CD4-positive, alpha-beta T cell (primary cell): ENCODE measurements at places on chromosomes 1 and 21.
A peak's percentile ranks its signal among the peaks of the same experiment; 100 is the strongest.

GRCh38 chr1:151701515-151701914 lies 15.1 kb downstream of the CELF3 start:
- peaks cover 8% of the 10 kb centered on the region for H3K4me1 ChIP-seq
- peaks cover 33% of the 10 kb centered on the region for H3K36me3 ChIP-seq
- no peak for DNase-seq
- no peak overlapping the region for H3K4me3 ChIP-seq
- no peaks in the 10 kb centered on the region for H3K27me3 ChIP-seq

- H3K27ac ChIP-seq: no peak overlapping the region
- peaks cover 5% of the 10 kb centered on the region for H3K36me3 ChIP-seq
- DNase-seq: no peak
- peaks cover 46% of the 10 kb centered on the region for H3K4me1 ChIP-seq
Measured at GRCh38 chr1:26696119-26696653, 371 bp downstream of the ARID1A start.

- H3K27me3 ChIP-seq: no peaks in the 10 kb centered on the region
- no peak for DNase-seq
- H3K27ac ChIP-seq: no peak overlapping the region
- H3K36me3 ChIP-seq: peaks cover 3% of the 10 kb centered on the region
- H3K4me1 ChIP-seq: peaks cover 11% of the 10 kb centered on the region
- H3K4me3 ChIP-seq: no peak overlapping the region
Measured at GRCh38 chr1:165644064-165644735, 13.2 kb downstream of the MGST3 start.

DNA sequence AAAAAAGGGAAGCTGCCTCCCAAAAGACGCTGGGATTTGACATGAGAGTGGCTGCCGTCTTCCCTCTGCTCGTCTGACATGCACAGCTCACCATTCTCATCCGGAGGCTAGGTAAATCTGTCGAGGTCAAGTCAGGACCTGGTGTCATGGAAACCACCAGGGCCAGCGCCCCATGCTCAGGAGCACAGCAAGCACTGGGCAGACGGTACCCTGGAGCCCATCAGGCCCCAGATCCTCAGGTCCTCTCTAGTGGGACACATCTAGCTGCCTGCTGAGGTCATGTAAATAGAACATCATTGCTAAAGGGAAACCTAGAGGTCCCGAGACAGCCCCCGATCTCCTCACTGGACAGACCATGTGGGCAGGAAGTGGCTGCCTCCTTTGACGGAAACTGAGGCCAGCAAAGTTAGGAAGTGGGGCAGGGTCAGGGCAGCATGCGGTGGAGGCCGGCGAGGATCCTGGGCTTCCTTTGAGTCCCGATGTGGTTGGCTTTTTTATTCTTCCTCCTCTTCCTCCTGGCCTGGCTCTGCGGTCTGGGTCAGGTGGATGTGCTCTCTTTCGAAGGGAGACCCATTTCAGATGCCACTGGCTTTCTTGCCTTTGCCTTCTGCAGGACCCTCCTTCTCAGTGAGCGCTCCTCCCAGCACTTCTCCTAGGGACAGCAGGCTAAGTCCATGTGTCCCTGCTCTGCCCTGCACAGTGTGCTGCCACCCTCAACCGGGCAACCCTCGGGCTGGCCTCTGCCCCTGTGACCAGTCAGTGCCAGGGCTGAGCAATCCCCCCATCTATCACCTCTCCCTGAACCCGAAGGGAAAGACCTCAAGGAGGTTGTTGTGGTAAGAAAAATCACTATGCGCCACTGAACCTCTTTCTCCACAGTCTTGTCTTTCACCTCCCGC lies 5.9 kb downstream of the AGT start:
- DNase-seq: no peak
- H3K4me1 ChIP-seq: no peaks in the 10 kb centered on the region
- H3K27me3 ChIP-seq: no peaks in the 10 kb centered on the region
- no peaks in the 10 kb centered on the region for H3K36me3 ChIP-seq
- no peak overlapping the region for H3K4me3 ChIP-seq

- H3K27me3 ChIP-seq: no peaks in the 10 kb centered on the region
- no peaks in the 10 kb centered on the region for H3K36me3 ChIP-seq
- H3K4me3 ChIP-seq: no peak overlapping the region
- no peak for DNase-seq
Measured at GRCh38 chr1:206094024-206094423, 23.2 kb downstream of the AVPR1B start.

- H3K36me3 ChIP-seq: no peaks in the 10 kb centered on the region
- DNase-seq: no peak
- no peak overlapping the region for H3K4me3 ChIP-seq
- H3K27me3 ChIP-seq: no peaks in the 10 kb centered on the region
- H3K4me1 ChIP-seq: peaks cover 6% of the 10 kb centered on the region
Measured at GRCh38 chr1:25890239-25891034, 14.9 kb upstream of the PAQR7 start.

- H3K36me3 ChIP-seq: no peaks in the 10 kb centered on the region
- H3K27me3 ChIP-seq: peaks cover 8% of the 10 kb centered on the region
- H3K4me3 ChIP-seq: no peak overlapping the region
- no peak for DNase-seq
Measured at GRCh38 chr1:10943991-10944730, 68.3 kb upstream of the TARDBP start.

- no peaks in the 10 kb centered on the region for H3K27me3 ChIP-seq
- H3K4me1 ChIP-seq: no peaks in the 10 kb centered on the region
- no peaks in the 10 kb centered on the region for H3K36me3 ChIP-seq
Measured at GRCh38 chr21:34553151-34553952, 41.3 kb upstream of the KCNE1 start.

GRCh38 chr1:14759042-14759818 lies 160.7 kb downstream of the KAZN start:
- H3K36me3 ChIP-seq: no peaks in the 10 kb centered on the region
- H3K27ac ChIP-seq: no peak overlapping the region
- DNase-seq: no peak
- H3K4me1 ChIP-seq: no peaks in the 10 kb centered on the region
- H3K4me3 ChIP-seq: no peak overlapping the region
- H3K27me3 ChIP-seq: no peaks in the 10 kb centered on the region

- H3K27me3 ChIP-seq: peaks cover 2% of the 10 kb centered on the region
- no peak overlapping the region for H3K4me3 ChIP-seq
- no peaks in the 10 kb centered on the region for H3K4me1 ChIP-seq
Measured at GRCh38 chr1:152996633-152997400, 4.7 kb upstream of the SPRR3 start.

DNA sequence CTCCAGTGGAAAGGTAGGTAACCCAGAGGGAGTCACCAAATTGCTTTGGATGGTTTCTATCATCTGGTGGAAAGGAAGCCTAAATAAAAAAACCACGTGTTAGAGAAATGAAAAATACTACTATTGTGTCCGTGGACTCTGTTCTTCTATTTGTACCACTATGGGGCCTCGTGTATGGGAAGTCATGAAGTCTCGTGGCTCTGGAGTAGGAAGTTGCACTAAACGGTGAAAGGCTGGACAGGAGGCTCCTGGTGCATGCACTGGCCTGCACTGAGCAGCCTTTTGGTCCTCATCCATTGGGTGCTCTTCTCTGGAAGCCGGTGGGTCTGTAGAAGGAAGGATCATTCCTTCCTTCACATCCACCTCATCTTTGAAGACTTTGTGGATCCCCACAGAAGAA lies 17.0 kb downstream of the F3 start:
- H3K36me3 ChIP-seq: no peaks in the 10 kb centered on the region
- no peaks in the 10 kb centered on the region for H3K27me3 ChIP-seq
- no peaks in the 10 kb centered on the region for H3K4me1 ChIP-seq
- no peak overlapping the region for H3K4me3 ChIP-seq

- peak overlapping the region; percentile 72 for H3K4me3 ChIP-seq
- H3K4me1 ChIP-seq: peaks cover 34% of the 10 kb centered on the region
- no peaks in the 10 kb centered on the region for H3K27me3 ChIP-seq
- peak; percentile 57 for DNase-seq
- H3K36me3 ChIP-seq: no peaks in the 10 kb centered on the region
Measured at GRCh38 chr1:212700892-212701819, 1.5 kb upstream of the BATF3 start.

GRCh38 chr1:167499664-167500101 lies 18.6 kb downstream of the CD247 start:
- no peaks in the 10 kb centered on the region for H3K27me3 ChIP-seq
- peak overlapping the region; percentile 29 for H3K27ac ChIP-seq
- peaks cover 86% of the 10 kb centered on the region for H3K36me3 ChIP-seq
- no peak for DNase-seq
- peaks cover 96% of the 10 kb centered on the region for H3K4me1 ChIP-seq

- no peaks in the 10 kb centered on the region for H3K4me1 ChIP-seq
- no peaks in the 10 kb centered on the region for H3K36me3 ChIP-seq
- no peak overlapping the region for H3K27ac ChIP-seq
- H3K27me3 ChIP-seq: no peaks in the 10 kb centered on the region
- H3K4me3 ChIP-seq: no peak overlapping the region
- no peak for DNase-seq
Measured at GRCh38 chr1:24288479-24288878, 30.7 kb upstream of the GRHL3 start.

DNA sequence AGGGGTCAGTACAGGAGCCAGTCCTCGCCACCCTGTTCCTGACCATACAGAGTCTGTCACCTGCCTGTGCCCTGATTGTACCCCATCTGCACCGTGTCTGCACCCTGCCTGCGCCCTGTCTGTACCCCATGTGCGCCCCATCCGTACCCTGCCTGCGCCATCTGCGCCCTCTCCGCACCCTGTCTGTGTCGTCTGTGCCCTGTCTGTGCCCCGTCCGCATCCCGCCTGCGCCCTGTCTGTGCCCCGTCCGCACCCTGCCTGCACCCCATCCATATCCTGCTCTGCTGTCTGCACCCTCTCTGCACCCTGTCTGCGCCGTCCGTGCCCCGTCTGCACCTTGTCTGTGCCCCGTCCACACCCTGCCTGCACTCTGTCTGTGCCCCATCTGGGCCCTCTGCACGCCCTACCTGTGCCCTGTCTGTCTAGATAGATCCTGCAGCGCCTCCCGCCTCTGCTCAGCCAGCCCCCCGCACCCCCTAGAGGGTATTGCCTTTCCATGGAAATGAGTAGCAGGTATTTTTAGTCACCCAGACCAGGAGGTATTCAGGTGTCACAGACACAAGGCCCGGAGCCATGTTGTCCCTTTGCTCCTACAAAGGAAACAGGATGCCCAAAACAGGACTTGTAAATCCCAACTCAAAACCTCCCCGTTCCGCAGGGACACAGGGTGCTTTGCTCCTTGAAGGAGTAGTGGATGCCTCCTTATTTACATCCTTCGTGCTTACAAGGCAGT lies 7.7 kb upstream of the NPHP4 start:
- peaks cover 36% of the 10 kb centered on the region for H3K4me1 ChIP-seq
- peaks cover 33% of the 10 kb centered on the region for H3K36me3 ChIP-seq
- no peak for DNase-seq

DNA sequence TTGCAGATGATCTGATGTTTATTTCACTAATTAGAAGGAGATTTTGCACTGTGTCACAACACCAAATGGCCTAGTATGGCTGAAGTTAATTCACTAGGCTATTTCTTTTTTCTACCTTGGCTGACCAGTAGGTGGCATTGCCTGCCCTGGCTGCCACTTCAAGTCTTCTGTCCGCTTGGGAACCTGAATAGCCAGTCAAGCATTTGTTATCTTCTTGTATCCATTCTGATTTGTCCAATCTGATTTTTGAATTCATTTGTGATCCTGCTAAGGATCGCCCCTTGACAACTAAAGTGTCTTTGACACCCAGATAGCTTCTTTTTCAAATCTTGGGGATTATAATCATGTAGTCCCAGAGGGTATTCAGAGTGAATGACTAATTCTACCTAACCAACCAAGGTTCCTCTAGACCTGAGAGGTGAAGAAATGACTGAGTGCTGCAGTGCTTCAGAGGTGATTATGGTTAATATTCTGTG lies 99.4 kb downstream of the GIPC2 start:
- no peaks in the 10 kb centered on the region for H3K27me3 ChIP-seq
- DNase-seq: peak; percentile 63

GRCh38 chr1:58933599-58933926 lies 149.7 kb upstream of the JUN start:
- no peaks in the 10 kb centered on the region for H3K27me3 ChIP-seq
- no peak overlapping the region for H3K27ac ChIP-seq
- DNase-seq: no peak
- no peaks in the 10 kb centered on the region for H3K36me3 ChIP-seq

- no peaks in the 10 kb centered on the region for H3K36me3 ChIP-seq
- H3K4me3 ChIP-seq: no peak overlapping the region
- no peak for DNase-seq
- peaks cover 2% of the 10 kb centered on the region for H3K4me1 ChIP-seq
- H3K27ac ChIP-seq: no peak overlapping the region
- H3K27me3 ChIP-seq: no peaks in the 10 kb centered on the region
Measured at GRCh38 chr1:93771843-93772242, 90.2 kb upstream of the BCAR3 start.

DNA sequence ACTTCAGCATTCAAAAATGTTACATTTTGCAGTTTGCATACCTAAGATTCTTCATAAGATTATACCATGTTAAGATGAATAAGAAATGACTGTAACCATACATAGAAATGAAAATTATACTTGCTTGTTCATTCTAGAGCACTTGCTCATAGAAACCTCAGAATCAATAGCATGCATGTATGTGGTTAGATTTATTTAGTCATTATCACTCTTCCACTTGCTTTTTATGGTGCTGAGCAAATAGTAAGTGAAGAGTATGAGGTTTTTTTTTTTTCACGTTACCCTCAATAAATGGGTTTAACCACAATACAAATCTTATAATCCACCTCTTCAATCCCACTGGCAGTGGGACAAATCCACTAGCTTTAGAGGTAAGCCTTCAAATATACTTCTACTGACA lies 84.7 kb downstream of the LRRC53 start:
- H3K27ac ChIP-seq: no peak overlapping the region
- H3K4me3 ChIP-seq: no peak overlapping the region
- H3K27me3 ChIP-seq: no peaks in the 10 kb centered on the region
- no peaks in the 10 kb centered on the region for H3K4me1 ChIP-seq
- DNase-seq: no peak

DNA sequence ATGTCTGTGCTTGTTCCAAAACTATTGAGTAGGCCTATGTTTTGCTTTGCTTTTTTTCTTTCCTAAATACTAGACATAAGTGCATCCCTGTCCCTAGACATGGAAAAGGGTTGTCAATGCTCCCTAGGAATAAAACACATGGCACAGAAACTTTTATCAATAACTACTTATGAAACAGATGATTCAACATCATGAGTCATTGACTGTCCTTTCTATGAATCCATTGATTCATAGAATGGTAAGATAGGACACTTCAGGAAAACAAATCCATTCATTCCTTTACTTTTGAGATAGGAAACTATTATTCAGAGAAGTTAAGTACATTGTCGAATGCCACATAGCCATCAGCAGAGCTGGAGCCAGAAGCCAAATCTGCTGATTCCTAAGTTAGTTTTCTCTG lies 147.5 kb downstream of the TSEN15 start:
- no peak for DNase-seq
- no peak overlapping the region for H3K4me3 ChIP-seq
- H3K27ac ChIP-seq: no peak overlapping the region
- no peaks in the 10 kb centered on the region for H3K36me3 ChIP-seq

DNA sequence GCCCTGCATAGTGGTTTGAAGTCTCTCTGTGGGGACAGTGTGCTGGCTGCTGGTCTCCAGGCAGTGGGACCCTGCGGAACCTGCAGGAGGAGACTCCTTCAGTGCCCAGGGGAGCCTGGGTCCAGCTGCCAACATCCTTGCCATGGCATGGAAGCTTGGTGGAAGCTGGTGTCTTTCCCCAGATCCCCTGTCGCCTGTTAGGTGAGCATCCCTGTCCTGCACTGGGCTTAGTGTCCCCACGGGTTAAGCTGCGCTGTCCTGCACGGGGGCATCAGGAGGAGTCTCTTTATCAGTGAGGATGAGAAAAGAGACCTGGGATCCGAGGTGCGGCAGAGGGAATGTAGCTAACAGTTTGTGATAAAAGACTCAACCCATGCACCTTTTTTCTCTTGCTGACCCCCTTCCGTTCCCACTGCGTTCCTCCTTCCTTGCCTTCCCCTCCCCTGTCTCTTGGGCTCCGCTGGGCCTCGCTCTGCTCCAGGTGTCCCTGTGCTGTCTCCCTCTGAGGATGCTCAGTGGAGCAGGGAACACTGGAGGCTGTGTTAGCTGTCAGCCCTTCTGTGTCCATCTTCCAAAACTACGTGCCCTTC lies 59.3 kb downstream of the SLC37A1 start:
- no peak for DNase-seq
- no peaks in the 10 kb centered on the region for H3K27me3 ChIP-seq
- no peak overlapping the region for H3K27ac ChIP-seq
